ENCODE measurements at places on chromosomes 2 and 18.

DNA sequence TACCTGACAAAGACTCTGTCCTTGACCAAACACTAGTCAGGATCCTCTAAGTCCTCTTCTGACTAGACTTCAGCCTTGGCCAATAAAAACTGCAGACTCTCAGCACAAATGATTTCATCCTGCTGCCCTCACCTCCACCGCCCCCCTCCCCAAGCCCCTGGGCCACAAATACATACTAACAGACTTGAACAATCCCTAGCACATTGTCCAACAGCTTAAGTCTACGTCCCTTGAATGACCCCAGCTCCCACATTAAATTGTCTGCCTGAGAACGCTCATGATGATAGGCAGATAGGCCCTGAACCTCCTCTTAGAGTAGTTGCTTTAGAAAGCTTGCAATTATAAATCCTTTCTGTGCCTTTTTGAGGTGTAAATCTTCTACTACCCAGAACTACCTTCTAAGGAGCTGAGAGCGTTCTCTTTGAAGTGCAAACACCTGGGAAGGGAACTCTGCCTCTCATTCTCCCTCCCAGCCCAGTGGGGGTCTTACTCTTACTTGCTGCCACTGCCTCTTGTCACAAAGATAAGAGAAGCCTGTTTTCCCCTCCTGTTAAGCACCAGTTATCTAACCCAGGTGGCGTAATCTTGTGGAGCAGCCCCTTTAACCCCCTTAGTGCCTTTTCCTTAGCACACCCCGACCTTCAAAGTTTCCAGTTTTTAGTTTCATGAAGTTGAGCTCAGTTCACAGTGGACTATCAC lies 1225.6 kb downstream of the LRP1B start:
- DNase-seq, result no peak

DNA sequence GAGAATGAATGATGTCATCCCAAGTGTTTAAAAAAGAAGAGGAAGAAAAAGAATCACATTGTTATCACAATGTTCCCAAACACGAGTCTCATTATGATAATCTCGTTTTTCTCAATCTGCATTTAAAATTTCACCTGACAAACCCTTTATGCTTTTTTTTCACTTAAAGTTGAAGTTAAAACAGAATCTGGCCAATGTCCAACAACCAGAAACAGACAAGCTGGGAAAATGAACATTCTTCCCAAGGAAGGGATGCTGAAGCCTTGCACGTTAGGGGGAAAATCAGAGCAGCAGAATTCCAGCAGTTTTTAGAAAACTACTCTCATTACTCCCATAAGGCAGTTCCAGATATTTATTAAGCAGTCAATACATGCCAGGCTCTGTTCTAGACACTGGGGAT lies 245.3 kb downstream of the TMEM182 start:
- DNase-seq, result no peak

DNA sequence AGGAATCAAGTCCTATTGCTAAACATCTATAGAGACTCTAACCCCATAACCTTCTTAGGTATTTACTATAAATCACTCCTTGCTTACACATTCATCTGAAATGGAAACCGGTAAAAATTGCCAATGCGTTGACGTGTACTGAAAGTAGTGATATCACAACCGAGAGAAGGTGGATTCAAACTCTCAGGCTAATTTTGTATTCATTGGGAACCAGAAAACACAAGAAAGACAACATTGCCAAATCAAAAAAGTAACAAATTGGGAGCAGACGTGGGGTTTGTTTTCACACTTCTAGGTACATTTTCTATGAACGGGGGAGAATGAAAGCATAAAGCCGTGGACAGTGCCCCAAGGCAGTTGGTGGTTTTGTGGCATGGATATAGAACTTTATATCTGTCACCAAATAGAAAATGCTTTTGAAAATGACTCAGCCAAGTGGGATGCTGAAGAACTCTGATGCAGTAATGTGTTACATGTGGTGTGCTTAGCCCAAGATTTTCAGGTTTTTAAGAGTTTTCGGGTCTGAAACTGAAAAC lies 155.1 kb upstream of the RASGRP3 start:
- no peak for DNase-seq

- DNase-seq, result no peak
Observed at GRCh38 chr2:241966647-241967466, 97.3 kb downstream of the RTP5 start.

DNA sequence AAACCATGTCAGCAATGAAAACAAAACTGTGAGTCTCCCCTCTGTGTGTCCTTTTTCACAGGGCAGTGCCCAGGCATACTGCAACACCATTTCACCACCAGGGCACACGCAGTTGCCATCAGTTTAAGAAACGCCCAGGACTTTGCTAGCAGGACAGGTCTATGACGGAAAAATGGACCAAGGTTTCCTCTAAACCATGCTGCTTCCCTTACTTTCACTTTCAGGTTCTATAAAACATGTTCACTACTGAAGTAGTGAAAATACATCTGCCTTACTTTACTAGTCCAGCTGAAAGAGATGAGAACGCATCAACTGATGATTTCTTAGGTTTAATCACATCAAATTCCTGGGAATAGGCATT lies 110.5 kb downstream of the TCF4 start:
- DNase-seq, result peak; percentile 11

GRCh38 chr2:149747456-149747855 lies 159.9 kb upstream of the MMADHC start:
- no peak for DNase-seq

DNA sequence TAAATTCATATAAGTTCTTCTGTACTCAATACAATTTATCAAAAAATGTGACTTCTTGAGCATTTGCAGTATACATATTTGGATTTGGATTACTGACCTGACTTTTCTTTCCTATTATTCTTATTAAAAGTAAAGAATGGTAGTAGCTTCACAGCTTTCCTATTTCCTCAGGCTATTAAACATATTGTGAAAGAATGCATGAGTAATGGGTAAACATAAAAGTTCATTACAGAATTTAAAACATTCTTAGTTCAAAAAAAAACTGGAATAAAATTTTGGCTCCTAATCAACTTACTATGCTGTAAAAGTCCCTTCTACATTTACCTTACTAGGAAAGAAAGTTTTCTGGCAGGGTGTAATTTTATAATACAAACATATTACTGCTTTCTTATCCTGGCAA lies 27.3 kb upstream of the C2orf66 start:
- no peak for DNase-seq

DNA sequence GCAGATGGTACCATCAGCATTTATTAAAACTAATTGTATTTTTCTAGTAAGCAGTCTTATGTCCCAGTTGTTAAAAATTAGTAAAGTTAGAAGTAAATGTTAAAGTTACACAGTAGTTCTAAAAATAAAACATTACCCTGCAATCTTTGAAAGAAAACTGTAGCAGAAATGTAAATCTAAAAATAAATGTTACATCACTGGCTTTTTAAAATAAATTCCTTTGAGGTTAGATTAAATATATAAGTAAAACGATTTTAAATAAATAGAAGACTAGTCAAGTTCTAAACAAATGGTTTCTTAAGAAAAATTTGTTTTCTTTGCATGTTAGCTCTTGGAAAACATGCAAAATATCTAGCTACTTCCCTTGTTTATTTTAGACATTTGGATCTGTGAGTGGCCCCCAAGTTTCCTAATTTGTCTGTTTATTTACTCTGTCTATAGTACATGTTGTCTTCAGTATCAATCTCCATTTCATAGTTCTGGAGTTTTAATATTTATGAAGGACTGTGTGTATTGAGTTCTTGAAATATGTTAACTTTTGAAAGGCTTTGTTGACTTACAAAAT lies 58.2 kb downstream of the GLS start:
- no peak for DNase-seq

DNA sequence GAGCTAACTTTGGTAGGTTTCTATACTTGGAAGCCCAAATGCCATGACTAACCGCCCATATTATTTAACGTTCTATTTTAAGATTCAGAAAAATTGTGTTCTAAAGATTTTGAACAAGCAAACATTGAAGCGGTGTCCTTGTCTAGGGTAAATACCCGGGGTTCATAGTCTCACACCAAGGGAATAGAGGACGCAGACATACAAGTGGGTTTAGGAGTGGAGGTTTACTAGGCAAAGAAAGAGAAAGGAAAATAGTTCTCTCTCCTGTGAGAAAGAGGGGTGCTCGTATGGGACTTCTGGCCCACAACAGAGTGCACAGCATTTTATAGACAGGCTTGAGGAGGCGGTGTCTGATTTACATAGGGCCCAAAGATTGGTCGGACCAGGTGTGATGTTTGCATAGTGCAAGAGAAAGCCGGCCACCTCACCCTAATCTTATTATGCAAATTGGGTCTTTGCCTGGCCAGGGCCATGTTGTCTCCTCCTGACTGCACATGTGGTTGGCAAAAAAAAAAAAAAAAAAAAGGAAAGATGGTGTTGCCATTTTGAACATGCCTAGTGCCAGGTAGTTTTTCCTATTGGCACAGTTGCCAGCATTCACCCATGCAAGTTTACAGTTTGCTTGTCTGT lies 1062.6 kb downstream of the LRP1B start:
- DNase-seq, result no peak

GRCh38 chr2:162297925-162298552 lies 20.4 kb downstream of the IFIH1 start:
- peak; percentile 68 for DNase-seq

DNA sequence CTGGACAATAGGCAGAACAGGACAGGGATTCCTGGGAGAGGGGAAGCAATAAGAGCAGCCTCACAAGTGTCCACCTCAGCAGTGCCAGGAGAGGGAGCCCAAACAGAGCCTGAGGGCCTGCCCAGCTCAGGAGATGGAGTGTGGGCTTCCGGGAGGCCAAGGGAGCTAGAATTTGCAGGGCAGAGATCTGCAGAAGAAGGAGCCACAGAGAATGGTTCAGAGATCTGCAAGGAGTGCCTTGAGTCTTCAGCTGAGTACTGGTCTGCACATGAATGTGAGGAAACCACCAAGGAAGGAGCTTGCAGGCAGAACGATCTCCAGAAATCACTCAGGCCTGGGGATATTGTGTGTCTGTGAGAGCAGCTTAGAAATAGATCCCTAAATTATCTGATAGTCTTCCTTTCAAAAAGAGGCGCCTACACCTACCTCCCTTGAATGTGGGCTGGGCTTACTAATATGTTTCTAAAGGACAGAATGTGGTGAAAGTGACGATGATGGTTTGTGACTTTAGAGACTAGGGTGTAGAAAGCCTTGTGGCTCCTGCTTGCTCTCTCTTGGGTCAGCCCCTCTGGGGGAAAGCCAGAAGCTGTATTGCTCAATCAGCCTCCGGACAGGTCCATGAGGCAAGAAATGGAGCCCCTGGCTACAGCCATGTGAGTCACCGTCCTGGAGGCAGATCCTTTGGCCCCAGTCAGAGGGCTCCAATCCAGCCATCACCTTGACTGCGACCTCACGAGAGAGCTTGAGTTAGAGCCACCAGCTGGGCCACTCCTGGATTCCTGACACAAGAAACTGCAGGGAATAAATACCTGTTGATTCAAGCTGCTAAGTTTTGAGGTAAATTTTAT lies 7.6 kb upstream of the LPIN1 start:
- DNase-seq, result no peak

DNA sequence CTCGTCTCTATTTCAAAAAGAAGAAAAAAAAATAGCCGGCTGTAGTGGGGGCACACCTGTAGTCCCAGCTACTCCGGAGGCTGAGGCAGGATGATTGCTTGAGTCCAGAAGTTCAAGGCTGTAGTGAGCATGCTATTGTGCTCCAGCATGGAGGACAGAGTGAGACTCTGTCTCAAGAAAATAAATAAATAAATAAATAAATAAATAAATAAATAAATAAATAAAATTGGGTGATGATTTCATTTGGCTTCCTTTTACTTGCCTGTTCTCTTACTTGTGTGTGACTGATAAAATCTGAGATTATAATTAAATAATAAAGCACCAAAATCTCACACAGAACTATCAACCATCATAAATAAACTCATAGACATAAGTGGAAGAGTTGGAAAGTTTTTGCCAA lies 657.8 kb downstream of the NRXN1 start:
- DNase-seq, result no peak

GRCh38 chr2:238566001-238566645 lies 139.4 kb downstream of the ASB1 start:
- DNase-seq, result no peak

DNA sequence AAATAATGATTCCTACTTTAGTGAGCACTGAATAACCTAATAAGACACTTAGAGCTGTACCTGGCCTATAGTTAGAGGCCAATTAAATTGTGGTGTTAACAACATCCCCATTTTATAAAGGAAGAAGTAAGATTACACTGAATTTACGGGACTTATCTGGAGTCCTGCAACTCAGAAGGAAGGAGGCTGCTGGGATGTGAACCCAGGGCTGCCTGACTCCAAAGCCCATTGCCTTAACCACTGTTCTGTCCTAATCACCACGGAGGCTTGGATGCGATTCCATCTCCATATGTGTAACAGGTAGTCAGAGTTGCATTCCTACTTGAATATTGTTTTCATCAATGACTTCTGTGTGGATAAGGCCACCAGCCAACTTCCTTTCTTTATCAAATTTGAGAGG lies 168.9 kb downstream of the SOCS6 start:
- DNase-seq, result no peak

GRCh38 chr2:137107904-137108303 lies 342.6 kb downstream of the THSD7B start:
- no peak for DNase-seq

- DNase-seq, result no peak
Observed at GRCh38 chr2:158498749-158499136, 42.0 kb downstream of the PKP4 start.

DNA sequence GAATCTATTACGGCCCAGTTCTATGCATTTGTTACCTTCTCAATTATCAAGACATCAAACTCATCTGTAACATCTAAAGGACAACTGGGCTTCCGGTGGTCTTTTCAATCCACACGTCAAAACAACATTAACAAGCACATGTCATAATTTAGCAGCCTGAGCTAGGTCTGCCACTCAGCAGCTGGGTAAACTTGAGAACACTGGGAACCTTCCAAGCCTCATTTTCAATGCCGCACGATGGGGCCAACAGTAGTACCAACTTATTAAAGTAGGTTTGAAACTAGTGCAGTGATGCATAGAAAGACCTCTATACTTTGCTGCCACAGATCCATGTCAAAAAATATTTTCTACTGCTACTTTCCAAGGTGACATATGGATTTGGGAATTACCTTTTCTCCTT lies 60.4 kb downstream of the COL4A4 start:
- DNase-seq, result no peak

- DNase-seq, result no peak
Observed at GRCh38 chr2:65919550-65920188, 487.3 kb upstream of the SPRED2 start.

- DNase-seq, result no peak
Observed at GRCh38 chr2:232977438-232977971, 35.6 kb downstream of the NGEF start.

DNA sequence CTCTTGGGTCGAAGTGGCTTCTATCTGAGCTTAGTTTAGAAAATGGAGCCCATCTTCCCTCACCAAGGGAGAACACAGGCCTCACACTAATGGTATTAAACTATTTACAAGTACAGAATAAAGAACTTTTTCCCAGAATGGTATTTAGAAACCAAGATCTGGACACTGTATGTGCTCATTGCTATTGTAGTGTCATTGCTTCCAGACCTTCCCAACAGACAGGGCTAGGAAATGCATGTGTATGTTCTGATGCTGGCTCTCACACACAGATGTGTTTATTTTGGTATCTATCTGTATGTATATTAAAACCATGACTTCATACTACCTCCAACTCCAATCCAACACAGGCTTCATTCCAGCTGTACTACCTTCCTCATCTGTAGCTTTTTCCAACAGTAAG lies 8.0 kb downstream of the COX5B start:
- no peak for DNase-seq
